ENCODE measurements at places on chromosomes 1 and 21.

- DNase-seq, result peak; percentile 28
These were observed 31.9 kb downstream of the SPTA1 start for GRCh38 chr1:158654571-158654970.

GRCh38 chr1:207841293-207841692 lies 69.6 kb downstream of the CD34 start:
- no peak for DNase-seq

DNA sequence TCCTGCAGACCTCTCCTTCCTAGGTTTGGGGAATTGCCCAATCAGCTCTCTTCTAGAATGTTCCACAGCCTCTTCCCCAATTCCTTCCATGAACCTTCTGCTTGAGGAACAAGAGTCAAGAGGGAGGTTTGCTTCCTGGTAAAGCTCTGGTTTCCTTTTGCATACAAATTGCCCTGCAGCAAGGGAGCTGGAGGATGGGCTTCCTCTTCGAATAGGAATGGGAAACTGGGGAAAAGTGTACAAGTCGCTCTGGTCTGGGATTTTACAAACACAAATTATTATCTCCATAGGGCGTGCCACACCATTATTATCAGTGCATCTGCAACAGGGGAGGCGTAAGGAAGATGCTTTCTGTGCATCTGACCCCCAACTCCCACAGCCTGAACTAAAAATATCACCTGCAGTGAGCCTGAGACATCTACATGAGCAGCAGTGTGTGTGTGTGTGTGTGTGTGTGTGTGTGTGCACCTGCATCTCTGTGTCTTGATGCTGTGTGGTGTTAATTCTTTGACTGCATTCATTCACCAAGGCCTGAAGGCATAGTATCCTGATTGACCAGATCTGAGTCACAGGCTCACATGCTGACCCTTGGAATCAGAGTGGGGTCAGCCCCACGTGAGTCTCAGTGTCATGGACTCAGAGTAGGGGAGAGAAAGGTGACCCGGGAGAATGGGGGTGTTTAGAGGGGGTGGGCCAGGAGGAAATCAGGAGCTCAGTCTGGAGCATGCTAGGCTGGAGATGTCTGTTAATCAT lies 272.9 kb downstream of the KAZN start:
- DNase-seq, result peak; percentile 8

- peak; percentile 30 for DNase-seq
These were observed 97.4 kb upstream of the GFI1 start for GRCh38 chr1:92583821-92584760.

GRCh38 chr21:38661197-38661871 lies 144.4 kb upstream of the ETS2 start:
- peak; percentile 59 for DNase-seq
